ENCODE measurements at places on chromosomes 7 and 10.

DNA sequence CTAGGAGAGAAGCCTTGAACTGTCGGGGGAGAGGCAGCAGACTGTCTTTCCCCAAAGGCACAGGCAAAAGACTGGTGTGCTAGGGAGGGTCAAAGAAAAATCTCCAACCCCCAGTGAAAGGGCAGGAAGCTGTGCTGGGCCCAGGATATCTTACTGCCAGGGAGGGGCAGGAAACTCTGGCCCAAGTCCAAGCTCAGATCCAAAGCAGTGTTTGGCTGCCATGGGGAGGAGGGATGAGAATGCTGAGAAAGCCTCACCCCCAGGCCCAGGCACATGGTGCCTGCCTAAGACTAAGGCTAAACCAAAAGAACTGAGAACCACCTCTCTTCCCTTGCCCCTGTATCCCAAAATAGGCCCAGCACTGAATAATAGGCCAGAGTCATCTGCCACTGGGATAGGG, 171.2 kb downstream of the PLPP4 start:
- DNase-seq, result no peak

DNA sequence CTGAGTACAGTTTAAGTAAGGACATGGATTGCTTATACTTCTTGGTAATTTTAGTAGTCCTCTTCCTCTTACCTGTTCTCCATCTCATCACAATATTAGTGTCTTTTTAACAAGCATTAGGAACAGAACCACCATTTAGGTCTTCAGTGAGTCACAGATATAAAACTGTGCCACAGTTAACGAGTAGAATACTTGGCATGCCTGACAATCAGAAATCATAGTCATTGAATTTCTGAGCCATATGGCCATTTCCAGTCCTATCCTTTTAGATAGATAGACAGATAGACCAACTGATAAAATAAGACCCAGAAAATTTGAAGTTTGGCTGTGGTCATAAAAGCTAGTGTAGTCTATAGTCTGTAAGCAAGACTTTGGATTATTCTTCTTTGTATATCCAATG, 71.1 kb downstream of the GBF1 start:
- DNase-seq, result no peak

- no peak for DNase-seq
Measured at GRCh38 chr7:23700046-23700445, 10.0 kb upstream of the STK31 start.

DNA sequence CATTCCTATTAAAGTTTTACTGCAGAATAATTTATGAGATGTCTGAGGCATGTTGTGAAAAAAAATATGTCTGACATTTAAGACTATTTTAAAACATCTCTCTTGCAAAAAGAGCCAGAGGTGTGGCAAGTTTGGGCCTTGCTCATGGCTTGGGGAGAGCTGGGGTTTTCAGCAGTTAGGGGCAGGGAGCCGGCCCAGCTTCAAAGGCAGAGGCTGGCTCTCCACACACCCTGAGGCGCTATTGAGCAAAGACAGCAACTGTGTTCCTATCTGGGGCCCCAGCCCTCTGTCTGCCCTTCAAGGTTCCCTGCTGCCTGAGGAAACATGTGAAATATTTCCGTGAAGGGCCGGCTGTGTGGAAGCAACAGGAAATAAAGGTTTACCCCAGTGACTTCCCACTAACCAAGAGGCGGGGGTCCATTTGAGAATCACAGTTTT, 94.0 kb downstream of the SORBS1 start:
- peak; percentile 76 for DNase-seq

GRCh38 chr7:85593355-85593754, 406.5 kb upstream of the SEMA3D start:
- no peak for DNase-seq

- no peak for DNase-seq
Measured at GRCh38 chr10:30705625-30706149, 76.1 kb upstream of the LYZL2 start.

- DNase-seq, result no peak
Measured at GRCh38 chr10:128915630-128916029, 551.4 kb upstream of the MGMT start.

DNA sequence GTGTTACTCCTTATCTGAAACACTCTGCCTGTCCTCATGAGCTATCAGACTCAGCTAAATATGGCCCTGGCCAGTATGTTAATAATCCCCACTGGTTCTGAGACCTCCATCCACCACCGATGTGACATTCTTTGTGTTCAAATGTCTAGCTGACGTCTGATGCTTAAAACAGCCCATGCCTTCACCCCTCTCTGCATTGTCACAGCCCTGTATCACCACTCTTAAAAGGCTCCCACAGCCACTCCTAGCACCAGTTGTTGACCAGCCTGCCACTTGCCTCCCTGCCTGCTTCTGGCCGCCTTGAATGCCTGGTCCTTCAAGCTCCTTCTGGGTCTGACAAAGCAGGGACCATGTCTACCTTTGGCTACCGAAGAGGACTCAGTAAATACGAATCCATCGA, at the start of gene LMOD2:
Gene LMOD2, plus strand, starts transcription at position 253 of the 400 bp plus-strand sequence. Its CDS starts 98 bp downstream, at position 351.
- peak; percentile 55 for DNase-seq

- DNase-seq, result no peak
Measured at GRCh38 chr10:109922358-109922975, 844 bp downstream of the XPNPEP1 start.

DNA sequence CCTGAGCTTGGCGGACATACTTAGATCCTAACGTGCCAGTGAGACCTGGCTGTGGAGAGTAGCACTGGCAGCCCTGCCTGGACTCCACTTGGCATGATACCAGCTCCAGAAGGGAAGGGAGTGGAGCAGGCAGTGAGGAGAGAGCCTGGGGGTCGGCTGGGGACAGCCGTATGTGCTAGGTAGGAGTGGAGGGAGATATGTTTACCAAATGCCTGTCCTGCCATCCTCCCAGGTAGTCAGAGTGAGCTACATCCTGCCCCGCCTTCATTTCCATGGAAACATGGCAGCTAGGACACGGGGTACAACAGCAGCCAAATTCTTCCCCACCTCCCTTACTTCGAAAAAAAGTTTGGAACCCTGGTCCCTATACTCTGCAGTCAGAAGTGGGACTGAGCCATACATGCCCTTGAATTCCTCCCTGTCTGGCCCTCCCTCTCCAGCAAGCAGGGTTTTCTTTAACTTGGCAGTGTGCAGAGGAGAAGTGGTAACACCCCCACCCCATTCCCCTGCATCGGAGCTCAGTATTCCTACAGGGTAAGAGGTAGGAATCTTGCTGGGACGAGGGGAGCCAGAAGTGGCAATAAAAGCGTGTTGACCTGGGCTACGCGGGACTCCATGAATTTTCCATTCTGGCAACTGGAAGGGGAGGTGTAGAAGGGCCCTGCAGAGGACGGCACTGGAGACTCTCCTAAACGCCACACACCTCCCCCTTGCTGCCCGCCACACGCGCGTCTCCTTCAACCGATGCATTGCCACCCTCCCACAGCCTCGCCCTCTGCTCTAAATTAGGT, 20.0 kb upstream of the SMO start:
- no peak for DNase-seq

GRCh38 chr7:21198921-21199320, 229.0 kb upstream of the SP4 start:
- no peak for DNase-seq

GRCh38 chr10:48363617-48364355, 57.3 kb downstream of the MAPK8 start:
- DNase-seq, result no peak

DNA sequence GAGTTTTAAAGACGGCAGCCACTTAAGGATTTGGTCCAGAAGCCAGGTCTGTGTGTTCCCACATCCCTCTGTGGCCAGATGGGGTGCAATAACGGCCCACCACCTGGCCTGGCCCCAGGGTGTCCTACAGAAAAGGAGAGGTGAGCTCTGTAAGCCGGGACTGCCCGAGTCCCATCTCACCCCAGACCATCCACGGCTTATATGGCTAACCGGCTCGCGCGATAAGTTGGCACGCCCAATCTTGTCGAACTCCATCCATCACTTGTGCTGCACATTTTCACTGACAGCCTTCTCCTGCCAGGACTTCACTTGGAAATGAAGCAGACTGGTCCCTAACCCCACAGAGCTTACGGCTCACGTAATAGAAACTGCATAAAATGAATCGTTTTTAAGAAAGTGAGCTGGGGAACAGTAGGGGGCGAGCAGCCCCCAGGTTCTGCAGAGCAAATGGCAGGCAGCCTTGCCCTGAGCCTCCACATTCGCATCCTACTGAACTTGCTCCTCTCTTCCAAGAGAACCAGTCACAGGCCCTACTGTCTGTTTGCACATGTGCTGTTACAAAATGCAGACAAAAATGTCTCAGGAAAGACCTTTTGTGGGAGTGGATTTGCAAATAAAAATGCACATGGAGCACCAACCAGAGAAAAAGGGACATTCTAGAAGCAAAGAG, 98.2 kb downstream of the TNS3 start:
- DNase-seq, result peak; percentile 16

GRCh38 chr7:70237831-70238575, 639.7 kb downstream of the AUTS2 start:
- DNase-seq, result no peak

GRCh38 chr10:70404787-70405036, 767 bp downstream of the EIF4EBP2 start:
- no peak for DNase-seq

- no peak for DNase-seq
Measured at GRCh38 chr7:51601461-51601860, 284.9 kb upstream of the COBL start.

Measured in left cardiac atrium (tissue), 4 donors.